Activated CD4-positive, alpha-beta T cell treated with anti-CD3 and anti-CD28 coated beads for 4 hours (primary cell): ENCODE measurements at places on chromosomes 3 and 15.

- DNase-seq = peak; percentile 36
Observed at GRCh38 chr3:64484289-64484992, 203.4 kb downstream of the ADAMTS9 start.

DNA sequence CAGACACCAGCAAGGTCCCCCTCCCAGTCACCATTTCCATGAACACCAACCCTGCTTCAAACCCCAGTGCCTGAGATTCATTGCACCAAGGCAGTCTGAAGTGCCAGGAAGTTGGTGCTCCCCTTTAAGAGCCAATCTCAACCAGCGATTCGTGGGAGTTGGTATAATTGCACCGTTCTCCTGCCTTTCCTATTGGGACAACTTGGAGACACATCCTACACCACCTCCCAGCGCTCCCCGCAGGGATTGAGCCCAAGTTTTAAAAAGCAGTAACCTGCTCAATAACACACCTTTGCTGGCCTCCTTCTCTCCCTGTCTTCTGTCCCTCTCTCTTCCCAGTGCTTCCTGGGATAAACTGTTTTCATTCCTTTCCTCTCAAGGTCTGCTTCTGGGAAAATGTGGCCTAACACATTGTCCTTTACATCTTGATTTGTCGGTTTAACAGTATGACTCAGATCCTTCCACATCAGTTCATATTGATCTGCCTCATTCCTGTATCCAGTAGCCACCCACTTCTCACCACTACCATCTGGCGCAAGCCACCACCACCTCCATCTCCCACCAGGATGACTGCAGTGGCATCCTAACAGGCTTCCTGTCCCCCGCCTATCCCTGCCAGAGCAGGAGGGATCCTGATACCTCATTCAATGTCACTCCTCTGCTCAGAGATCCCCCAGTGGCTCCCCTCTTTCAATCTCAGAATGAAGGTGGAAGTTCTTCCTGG lies 37.8 kb upstream of the HRH1 start:
- DNase-seq = no peak

DNA sequence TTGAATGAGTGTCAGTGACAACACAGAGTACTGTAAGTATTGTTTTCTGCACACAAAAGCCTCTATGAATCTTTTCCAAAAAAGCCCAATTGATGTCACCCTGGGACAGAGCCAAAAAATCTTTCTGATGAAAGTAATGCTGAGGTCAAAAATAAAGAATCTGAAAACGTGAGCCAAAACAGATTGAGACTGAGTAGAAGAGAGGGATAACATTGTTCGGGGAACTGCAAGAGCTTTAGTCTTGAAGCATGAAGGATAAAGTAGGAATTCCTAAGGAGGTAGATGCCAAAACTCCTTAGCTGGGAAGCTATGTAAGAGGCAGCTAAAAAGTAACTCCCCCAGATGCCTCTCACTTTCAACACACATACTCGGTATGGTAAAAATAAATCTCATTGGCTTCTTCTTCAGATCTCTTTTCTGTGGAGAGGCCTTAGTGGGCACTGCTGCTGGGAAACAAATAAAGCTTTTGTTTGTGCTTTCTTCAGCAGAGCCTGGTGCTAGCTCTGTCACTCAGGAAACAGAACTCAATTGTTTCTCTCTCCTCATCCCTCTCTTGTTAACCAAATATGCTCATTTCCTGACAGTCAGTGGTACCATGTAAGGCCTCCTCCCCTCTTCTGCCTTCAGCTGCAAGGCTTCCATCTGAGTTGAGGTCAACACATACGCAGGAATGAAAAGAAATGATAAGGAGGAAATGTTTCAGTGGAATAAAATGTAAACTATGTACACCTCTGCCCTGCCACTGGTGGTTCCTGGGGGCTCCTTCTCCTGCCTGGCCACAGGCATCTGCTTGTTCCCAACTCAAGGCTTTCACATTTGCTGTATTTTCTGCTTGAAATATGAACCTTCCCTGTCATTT lies 58.1 kb downstream of the CD200 start:
- no peak for DNase-seq

- no peak for DNase-seq
Observed at GRCh38 chr3:194161131-194162045, 25.4 kb downstream of the HES1 start.

DNA sequence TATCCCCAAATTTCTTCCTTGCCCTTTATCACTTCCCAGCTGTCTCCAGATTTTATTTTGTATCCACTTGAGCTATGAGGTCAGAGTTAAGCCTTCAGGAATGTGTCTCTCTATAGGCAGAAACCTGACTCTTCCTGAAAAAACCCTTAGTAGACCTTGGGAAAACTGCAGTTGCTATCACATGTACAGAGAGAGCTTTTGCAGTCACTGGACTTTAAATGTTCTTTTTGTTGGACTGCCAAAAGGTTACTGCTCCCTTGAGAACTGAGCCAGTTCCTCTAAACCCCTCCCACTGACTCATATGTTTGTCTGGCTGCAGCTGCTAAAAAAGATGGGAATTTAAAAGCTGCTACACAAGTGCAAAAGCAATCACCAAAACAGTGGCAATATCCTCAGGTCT lies 169.1 kb upstream of the CCDC54 start:
- no peak for DNase-seq
